Activated CD4-positive, alpha-beta T cell treated with anti-CD3 and anti-CD28 coated beads for 48 hours (primary cell): ENCODE measurements at places on chromosomes 16 and 17.

GRCh38 chr17:50865060-50865867 is 890 bp downstream of the TOB1 start:
- peak; percentile 61 for DNase-seq

GRCh38 chr16:67992661-67993206 is 6.5 kb downstream of the DPEP2 start:
- DNase-seq: no peak

DNA sequence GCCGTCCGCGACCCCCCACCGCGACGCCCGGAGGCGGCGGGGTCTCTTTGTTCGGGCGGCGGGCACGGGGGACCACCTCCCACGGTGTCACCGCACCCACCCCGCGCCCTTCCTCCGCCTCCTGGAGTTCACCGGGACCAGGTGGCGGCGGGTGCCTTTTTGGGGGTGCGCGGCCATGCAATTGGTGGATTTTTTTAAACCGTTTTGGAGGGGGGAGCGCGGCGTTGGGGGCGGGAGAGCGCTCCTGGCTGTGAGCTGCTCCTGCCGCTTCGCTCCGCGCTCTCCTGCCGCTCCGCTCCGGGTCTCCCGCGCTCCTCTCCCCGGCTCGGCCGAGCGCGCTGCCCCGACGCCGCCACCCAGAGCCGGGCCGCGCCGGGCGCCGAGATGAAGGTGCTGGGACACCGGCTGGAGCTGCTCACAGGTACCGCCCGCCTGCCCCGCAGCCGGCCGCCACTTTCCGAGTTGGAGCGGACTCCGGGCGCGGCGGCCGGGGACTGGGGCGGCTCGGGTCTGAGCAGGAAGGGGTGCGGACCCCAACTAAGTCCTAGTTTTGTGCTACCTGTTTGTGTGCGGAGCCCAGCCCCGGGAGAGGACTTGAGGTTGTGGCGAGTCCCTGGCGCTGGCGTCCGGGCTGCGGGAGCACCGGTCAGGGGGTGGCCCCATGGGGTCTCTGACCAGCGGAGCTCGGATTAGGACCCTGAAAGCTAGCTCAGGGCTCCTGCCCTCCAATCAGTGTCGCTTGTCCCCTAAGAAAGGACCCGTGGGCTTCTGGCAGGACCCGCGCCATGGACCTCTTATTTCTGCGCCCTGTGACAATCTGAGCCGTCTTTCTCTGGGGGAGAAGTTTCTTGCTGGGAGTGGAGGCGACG is 35.7 kb upstream of the NDRG4 start:
- peak; percentile 19 for DNase-seq

GRCh38 chr17:4256952-4257351 is 6.8 kb downstream of the ANKFY1 start:
- DNase-seq: no peak

DNA sequence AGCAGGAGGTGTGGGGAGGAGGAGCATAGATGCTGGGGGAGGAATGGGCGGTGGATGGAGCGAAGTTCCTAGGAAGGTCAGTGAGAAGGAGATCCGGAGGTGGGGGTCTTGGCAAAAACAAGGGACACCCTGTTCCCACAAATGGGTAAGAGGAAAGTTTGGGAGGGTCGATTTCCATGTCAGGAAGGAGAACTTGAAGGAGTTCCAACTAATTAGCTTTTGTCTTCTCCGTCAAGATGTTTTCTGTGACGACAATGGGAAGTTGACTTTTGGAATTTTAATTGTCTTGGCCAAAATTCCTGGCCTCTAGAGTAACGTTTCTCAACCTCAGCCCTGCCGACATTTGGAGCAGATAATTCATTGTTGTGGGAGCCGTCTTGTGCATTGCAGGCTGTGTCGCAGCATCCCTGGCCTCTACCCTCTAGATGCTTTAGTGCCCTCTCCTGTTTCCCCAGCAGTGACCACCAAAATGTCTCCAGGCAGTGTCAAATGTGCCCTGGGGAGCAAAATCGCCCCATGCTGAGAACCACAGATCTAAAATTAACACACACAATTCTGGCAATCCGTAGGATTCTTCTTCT is 97.1 kb downstream of the PITPNC1 start:
- DNase-seq: no peak

DNA sequence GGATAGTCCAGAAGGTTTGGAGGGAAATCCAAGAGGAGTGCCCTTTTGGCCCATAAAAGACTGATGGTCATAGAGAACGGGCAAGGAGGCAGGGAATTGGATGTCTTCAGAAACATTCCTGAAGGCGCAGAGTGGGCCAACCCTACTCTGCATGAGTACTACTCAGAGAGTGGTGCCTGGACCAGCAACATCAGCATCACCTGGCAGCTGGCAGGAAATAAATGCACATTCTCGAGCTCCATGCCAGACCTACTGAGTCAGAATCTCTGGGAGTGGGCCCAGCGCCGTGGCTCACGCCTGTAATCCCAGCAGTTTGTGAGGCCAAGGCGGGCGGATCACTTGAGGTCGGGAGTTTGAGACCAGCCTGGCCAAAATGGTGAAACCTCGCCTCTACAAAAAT is 27.1 kb upstream of the SLC39A11 start:
- DNase-seq: no peak
